OCI-LY7 (cell line): ENCODE measurements at places on chromosomes 7 and 10. TPM values are rescaled to one million over a fixed set of nuclear protein-coding genes. Genes with fewer than 3 reads are reported as not detected.

MNX1 gene
- total RNA-seq = 4.7 and 5.7 TPM in 2 replicates

THSD7A gene
- total RNA-seq = not detected in 2 replicates

GHRHR gene
- not detected in 2 replicates for total RNA-seq

PDE1C gene
- total RNA-seq = not detected in 2 replicates

HOGA1 gene
- total RNA-seq = 0.25 TPM in 1 of 2 replicates, not detected in the other

MYO1G gene
- total RNA-seq = 74.7 and 87.3 TPM in 2 replicates

TMEM196 gene
- total RNA-seq = not detected in 2 replicates

MPP7 gene
- total RNA-seq = 19.6 and 26.4 TPM in 2 replicates

ANKRD61 gene
- 0.27 and 0.68 TPM in 2 replicates for total RNA-seq

- DNase-seq = peak; percentile 7
Observed at GRCh38 chr10:10520491-10521385, 496.9 kb upstream of the CELF2 start.

- no peak for DNase-seq
Observed at GRCh38 chr7:76507723-76508406, 2.5 kb upstream of the UPK3B start.

GRCh38 chr10:132470410-132471124, 67.0 kb upstream of the INPP5A start:
- no peak for DNase-seq

- DNase-seq = no peak
Observed at GRCh38 chr10:130438861-130439260, 302.7 kb downstream of the GLRX3 start.

GRCh38 chr10:15254808-15255648, 86.5 kb upstream of the NMT2 start:
- no peak for DNase-seq

- DNase-seq = no peak
Observed at GRCh38 chr7:142882338-142882678, 3.2 kb downstream of the TRPV6 start.

DNA sequence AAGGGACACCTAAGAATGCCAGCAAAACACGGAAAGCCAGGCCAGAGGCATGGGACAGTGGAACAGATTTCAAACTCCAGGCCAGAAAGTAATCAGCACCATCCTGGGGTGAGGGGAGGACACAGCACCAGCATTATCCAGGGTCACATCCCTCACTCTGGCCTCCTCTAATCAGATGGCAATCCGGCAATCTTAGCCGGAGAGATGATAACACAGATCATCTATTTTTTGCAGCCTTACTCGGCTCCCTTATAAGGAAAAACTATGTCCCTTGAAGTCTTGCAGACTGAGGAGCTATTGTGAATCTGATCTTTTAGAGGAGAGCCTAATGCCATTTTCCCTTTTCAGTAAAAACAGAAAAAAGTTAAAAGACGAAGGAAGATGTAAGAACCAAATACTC, 16.5 kb downstream of the TRIL start:
- no peak for DNase-seq

DNA sequence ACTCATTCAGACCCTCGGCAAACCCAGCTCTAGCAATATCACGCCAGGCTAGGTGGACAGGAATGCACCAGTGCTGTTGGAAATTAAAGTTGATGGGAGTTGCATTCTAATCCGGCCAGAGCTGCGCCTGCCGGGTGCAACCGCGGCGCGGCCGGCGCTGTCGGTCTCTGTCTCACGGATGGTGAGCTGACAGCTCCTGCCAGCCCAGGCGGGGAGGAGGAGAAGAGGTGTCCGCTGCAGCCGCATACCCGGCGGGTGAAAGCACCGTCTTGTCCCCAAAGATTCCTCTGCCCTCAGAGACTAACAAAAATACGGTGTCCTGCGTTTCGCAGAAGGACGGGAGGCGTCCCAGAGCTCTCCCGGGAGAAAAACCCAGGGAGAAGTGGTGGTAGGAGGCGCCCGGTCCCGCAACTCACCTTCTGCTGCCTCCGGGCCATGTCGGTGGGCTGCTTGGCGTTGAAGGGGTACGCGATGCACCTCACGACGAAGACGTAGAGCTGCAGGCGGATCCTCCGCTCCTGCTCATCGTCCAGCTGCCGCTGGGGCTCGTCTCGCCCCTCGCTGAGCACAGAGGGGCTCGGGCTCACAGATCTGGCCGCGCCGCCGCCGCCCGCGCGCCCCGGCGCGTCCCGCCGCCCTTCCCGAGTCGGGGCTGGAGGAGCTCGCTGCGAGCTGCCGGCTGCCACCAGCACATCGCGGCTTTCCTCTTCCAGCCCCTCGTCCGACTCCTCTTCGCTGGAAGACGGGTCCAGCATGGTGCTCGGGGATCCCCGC, 490 bp downstream of the CADPS2 start:
- DNase-seq = no peak

GRCh38 chr10:64219271-64220025, 698.2 kb downstream of the REEP3 start:
- DNase-seq = no peak

- DNase-seq = no peak
Observed at GRCh38 chr10:118595598-118596425, at the start of gene PRLHR. Gene PRLHR (minus strand): TSS chr10:118595648. CDS start chr10:118595244, 404 bp downstream.

- no peak for DNase-seq
Observed at GRCh38 chr10:55374060-55374459, 573.0 kb upstream of the PCDH15 start.

DNA sequence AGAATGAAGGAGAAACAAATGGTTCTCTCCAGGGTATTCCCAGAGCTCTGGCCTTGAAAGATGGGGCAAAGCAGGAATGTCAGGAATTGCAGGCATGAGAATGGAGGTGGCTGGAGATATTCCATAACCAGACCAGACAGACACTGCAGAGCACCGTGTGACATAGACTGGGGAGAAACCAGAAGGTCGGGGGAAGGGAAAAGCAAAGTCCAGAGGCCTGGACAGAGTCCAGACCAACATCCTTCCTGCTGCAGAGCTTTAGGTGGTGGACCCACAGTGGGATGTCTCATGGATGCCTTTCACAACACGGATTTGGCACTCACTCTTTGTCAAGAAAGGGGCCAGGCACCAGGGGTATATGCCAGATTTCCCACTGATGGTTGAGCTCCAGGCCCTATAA, 177.2 kb upstream of the INHBA start:
- DNase-seq = no peak

DNA sequence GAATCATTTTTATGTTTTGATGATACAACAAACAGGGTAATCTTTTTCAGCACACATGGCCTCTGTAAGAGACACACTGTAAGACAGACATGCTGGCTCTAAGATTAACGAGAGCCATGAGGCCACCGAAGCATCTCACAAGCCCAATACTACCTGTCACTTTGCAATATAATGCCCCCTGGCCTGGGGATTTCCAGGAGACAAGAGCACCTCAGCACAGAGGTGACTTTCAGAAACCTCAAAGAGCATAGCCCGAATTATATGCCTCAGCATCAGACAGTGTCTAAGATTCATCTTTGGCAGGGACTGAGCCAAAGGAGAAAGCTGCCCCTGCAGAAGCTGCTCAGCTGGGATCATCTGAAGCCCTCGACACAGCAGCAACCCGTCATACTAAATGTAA, 44.2 kb upstream of the TMEM213 start:
- DNase-seq = no peak

DNA sequence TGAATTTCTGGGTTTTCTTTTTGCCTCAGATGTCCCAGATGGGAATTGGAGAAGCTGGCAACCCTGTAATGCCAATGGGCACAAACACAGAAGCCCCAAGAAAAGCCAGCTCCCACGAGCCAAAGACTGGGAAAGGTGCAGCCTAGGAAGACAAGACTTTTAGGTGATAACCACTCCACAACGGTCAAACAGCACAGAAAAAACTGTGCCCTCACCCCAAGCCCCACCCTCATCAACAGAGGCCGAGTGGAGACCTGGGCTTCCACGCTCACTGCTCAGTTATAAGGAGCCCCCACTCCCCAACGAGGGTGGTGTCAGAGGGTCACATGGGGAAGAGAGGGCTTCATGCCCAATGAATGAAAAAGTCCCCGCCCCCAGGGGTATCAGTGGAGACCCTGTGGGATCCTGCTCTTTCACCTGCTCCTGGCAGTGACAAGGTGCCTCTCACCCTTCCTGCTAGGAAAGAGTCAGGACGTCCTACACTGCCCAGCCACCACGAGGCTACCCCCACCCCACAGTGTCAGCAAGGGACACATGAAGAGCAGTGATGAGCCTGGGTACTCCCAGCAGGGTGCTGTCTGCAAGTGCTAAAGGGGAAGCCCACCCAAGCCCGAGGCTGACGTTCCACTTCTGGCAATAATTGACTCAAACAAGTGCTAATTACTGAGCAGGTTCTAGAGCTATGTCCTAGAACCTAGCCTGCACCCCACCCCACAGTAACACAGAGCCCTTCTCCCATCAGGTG, 8.3 kb downstream of the TMEM273 start:
- no peak for DNase-seq

- DNase-seq = no peak
Observed at GRCh38 chr10:3009341-3009740, 58.0 kb upstream of the PFKP start.

DNA sequence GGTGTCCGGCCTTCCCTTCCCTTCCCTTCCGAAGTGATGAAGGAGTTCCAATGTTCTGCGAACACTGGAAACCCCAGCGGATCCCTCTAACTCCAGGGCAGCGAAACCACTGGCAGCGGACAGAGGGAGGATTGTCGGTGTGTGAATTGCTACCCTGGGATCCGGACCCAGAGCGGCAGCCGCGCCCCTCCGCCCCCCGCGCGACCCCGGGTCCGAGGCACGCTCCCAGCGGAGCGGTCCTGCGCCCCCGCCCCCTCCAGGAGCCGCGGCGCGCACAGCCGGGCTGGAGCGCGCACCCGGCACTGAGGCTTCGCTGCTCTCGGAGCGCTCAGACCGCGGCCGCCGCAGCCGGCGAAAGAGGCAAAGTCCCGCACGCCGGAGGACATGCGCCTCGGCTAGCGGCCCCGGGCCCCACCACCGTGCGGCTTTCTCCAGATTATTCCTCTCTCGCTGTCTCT, at the start of gene PTPRZ1:
Gene PTPRZ1, plus strand, starts transcription at position 331 of the 458 bp plus-strand sequence. CDS start 339 bp downstream, outside the sequence.
- DNase-seq = no peak

- peak; percentile 61 for DNase-seq
Observed at GRCh38 chr7:16071246-16071857, 350.0 kb downstream of the CRPPA start.

- DNase-seq = no peak
Observed at GRCh38 chr7:105756367-105756766, 120.0 kb downstream of the ATXN7L1 start.
